ENCODE measurements at places on chromosomes 5 and 9.

DNA sequence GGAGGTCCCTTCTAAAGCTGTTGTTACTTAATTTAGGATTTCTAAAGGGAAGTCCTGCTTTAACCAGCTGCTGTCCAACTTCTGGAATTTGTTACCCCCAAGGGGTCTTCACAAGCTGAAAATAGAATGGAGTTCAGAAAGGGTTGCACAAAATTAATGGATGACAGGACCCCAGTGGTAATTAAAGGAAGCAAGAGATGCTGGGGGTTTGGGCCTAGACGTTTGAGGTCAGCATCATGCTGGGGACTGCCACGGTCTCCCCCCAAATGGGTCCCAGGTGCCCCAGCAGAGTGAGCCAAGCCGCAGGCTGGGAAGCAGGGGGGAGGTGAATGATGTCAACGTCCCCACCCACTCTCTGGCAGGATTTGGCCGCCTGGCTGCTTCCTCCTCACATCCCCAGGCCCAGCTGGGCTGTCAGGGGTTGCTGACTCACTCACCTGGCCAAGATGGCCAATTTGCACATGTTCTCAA, 97.5 kb upstream of the ARAP3 start:
- no peak for DNase-seq

- DNase-seq = no peak
Measured at GRCh38 chr9:73527521-73527920, 375.9 kb downstream of the ANXA1 start.

DNA sequence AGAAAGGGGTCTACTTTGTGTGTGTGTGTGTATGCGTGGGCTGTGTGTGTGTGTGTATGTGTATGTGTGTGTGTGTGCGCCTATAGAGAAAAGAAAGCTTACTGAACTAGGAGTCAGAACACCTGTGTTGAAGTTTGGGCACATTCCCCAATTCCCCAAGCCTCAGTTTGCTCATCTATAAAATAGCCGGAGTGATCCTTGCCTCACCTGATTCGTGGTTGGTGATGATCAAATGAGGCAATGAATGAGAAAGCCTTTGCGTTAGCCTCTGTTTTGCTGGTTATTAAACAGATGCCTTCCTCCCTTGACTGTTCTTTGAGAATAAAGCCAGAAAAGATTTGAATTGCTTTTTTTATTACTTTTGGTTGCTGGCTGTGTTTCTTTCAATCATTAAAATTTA, 20.6 kb downstream of the ABLIM3 start:
- DNase-seq = no peak

DNA sequence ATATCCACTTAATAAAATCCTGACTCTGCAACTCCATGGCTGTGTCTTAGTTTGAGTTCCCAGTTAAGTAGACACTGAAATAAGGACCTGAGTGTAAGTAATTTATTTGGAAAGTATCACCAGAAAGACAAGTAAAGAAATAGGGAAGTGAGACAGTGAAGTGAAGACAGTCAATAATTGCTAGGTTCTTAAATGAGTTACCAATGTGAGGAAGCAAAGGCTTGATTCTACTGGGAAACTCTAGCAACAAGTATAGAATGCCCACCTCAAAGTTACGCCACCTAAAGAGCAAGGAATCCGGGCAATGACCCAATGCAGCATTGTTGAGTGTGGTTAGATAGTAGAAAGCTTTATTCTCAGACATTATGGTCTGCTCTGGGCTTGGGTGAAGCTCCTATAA, 383.9 kb downstream of the TLR4 start:
- DNase-seq = no peak

DNA sequence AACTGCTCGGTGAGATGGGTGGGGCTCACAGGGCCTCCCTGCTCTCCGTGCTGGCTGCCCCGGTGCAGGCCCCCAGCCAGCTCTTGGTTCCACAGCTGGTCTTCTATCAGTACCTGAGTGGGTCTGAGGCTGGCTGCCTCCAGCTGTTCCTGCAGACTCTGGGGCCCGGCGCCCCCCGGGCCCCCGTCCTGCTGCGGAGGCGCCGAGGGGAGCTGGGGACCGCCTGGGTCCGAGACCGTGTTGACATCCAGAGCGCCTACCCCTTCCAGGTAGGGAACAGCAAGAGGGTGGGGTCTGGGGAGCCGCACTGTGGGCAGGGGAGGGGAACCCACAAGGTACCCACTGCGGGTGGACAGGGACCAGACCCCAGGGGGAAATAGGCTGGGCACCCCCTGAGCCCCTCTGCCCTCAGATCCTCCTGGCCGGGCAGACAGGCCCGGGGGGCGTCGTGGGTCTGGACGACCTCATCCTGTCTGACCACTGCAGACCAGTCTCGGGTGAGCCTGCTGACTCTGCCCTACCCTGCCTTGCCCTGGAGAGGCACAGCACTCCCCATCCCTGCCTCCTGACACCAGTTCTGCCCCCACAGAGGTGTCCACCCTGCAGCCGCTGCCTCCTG, 2.8 kb downstream of the MAMDC4 start:
- no peak for DNase-seq

- no peak for DNase-seq
Measured at GRCh38 chr9:89622933-89623861, 18.4 kb downstream of the GADD45G start.

GRCh38 chr5:124238350-124238749, 508.1 kb downstream of the ZNF608 start:
- no peak for DNase-seq

- no peak for DNase-seq
Measured at GRCh38 chr5:64767959-64768357, 533 bp downstream of the SREK1IP1 start.

- no peak for DNase-seq
Measured at GRCh38 chr5:160770718-160771117, 81.3 kb downstream of the ATP10B start.

DNA sequence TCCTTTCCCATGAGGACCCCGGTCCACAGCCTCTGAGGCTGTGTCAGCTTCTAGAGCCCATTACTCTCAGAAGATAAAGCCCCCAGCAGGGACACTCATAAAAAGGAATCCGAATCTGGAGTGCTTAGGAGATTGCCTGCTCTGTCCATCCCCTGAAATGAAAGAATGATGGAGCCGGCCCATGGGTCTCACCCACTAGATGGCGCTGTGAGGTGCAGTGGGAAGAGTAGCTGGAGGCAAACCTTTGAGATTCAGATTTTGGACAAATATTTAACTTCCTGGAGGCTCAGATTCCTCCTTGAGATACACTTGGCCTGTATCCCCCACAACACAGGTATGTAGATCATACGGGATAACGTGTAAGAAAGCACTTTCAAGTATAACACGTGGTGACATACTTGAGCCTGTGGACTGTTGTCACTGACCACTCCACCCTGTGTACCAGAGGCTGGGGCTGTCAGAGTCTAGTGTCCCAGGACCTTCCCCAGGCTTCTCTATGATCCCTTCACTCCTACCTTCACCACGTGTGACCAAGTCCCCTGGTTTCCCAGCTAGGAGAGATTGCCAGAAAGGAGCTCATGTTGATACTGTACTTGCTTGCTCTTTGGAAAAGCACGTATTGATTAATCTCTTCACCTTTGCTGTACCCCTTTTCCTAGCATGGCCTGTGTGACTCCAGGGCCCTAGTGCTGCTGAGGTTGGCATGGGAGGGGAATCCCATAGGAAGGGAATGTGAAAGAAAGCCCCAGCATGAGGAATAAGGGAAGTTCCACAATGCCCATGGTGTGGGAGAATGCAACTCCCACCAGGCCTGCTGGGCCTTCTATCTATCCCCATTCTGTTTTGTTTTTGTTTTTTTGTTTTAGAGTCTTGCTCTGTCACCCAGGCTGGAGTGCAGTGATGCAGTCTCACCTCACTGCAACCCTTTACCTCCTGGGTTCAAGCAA, 32.1 kb downstream of the TRMO start:
- DNase-seq = no peak

DNA sequence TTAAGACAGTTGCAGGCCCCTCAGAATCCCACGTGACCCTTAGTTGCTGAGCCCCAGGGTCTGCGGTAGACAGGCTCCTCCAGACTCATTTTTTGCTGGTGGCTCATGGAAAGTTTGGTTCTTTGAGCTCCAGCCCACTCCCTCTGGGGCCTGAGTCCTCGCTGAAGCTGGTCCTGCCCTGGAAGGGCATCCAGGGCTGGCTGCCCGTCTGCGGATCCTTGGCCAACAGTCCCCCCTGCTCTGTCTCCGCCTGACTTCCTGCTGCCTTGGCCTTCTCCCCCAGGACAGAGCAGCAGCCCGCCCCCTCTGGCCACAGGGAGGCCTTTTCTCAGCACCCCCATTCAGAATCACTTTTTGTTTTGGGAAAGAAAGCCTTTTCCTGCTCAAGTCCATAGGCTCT, 24.4 kb downstream of the SLC6A7 start:
- DNase-seq = no peak

DNA sequence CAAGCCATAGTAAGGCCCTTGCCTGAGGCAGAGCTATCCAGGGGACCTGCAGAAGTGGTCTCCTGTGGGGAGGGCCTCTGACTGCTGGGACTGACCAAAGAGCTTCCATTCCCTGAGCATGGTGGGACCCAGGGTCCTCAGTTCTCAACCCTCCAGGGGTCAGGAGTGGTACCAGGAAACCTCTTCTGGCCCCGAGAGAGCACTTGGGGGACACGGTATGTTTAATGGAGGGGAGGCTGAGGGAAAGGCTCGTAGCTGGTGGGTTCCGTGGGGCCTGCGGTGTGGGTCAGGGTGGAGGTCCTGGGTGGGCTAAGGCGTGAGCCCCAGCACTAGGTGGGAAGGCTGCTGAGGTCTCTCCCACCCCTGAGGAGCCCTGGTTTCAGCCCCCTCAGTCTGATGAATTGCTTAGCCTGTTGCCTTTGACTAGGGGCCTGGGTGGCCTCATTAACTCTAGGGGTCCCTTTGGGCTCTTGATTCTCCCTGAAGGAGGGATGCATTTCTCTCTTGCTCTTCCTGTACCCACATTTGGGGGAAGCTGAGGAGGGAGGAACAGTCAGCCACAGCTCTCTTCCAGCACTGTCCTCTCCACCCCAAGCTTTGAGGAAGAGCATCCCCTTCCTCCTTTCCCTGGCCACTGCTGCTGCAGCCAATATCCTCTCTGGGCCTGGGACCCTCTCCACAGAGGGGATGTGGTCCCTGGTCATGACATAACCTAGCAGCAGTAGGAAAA, 34.0 kb downstream of the CSF1R start:
- DNase-seq = no peak

DNA sequence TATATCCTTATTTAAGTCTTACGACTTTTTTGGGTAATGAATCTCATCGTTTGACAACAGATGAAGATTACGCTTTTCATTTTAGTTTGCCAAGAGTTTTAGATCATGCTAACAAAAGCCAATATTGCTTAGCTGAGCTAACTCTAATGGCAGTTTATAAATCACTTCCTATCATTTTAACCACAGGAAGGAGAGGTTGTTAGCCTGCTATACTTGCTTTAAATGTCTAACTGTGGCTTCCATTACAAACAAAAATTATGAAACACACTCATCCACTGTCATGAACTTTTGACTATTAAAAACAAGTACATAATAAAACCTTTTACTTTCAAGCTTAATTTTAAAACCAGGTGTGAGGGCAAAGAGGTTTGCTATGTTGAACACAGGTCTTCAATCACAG, 53.7 kb upstream of the ANKH start:
- DNase-seq = no peak

All from GM12864 (cell line).